ENCODE measurements at places on chromosomes 3 and 15.

- no peak for DNase-seq
Observed at GRCh38 chr3:48716508-48716981, 476 bp downstream of the IP6K2 start.

DNA sequence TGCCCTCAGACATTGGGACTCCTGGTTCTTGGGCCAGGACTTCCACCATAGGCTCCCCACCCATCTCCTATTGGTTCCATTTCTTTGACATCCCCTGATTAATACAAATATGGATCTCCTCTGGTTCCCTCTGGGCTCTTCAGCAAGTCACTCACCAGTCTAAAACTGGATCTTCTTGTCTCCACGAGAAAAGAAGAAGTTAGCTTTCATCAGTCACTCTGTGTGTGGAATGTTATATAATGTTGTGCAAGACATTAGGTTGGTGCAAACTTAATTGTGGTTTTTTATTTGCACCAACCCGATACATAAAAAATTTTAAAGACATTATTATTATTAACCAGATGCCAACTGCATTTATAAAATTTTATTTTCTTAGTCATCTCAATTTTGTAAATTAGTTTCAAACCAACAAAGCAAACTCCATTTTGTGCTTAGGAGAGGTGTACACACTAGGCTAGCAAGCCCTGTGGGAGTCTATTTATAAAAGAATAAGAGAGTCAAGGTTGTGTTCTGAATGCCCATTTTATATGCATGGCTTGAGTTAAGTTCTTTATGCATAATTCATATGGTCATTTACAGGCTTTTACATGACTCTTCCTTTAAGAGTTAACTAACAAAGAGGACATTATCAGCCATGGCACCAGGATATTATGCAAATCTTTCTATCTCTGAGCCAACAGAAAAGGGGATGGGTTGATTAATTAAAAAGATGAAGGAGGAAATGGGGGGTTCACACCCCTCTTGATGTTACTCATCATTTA lies 35.1 kb upstream of the IL12A start:
- DNase-seq: no peak

GRCh38 chr3:183122257-183122932 lies 23.1 kb upstream of the MCCC1 start:
- no peak for DNase-seq

DNA sequence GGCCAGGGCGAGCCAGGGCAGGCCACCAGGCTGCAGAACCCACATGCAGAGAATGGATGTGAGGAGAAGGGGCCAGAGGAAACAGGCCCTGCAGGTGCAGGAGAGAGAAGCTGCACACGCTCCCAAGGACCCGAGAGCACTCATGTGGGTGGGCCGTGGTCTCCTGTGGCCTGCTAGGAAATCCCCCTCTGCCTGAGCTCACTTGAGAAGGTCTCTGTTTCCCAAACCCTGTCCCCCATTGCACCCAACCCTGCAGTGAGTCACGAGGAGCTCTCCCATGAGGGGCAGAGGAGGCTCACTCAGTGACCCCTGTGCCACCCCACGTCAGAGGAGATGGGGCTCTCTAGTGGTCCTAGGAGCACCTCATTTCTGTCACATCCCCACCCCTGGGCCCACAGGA lies 111.1 kb downstream of the KLF13 start:
- DNase-seq: no peak

DNA sequence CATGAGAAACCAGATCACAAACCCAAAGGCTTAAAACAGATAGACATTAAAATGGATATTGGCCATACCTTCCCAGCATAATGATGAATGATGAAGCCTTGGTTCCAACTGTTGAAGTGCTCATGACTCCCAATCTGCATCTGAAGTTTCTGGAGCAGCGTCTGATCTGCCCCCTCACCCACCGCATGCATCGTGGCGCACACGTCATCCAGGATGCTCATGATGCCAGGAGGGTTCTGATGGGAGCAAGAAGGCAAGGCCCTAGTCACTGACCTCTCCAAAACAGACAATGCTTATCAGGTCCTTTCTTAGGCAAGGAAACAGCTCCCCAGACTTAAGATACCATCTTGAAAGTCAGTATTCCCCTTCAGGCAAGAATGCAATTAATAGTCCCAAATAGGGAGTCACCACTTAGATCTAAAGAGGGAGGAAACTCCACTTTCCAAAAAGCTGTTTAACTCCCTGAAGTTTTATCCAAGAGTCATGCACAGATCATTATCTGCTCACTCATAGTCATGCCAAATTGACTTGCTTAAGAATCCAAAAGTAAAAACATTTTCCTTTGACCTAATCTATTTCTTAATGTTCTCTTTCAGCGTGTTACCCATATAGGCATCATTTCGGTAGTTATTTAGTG lies 2.1 kb downstream of the LDHAL6B start:
- DNase-seq: no peak

DNA sequence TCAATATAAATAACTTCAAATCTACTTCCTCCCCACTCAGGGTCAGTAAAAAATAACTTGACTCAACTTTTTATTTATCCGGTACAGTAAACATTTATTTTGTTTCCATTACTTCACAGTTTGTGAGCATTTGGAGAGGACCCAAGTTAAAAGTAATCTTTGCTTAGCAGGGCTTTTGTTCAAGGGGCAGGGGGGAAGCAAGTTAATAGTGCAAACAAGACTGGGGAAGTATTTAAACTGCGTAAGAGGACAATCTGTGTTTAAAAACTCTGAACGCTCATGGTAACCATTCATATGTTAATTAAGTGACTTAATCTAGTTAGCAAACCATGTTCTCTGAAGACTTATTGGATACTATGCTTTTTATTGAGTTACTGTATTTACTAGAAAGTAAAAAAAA lies 346.2 kb downstream of the SLC9A9 start:
- no peak for DNase-seq

GRCh38 chr3:131716007-131716406 lies 213.2 kb upstream of the MRPL3 start:
- no peak for DNase-seq

GRCh38 chr3:156151824-156152428 lies 31.5 kb downstream of the KCNAB1 start:
- DNase-seq: peak; percentile 79

DNA sequence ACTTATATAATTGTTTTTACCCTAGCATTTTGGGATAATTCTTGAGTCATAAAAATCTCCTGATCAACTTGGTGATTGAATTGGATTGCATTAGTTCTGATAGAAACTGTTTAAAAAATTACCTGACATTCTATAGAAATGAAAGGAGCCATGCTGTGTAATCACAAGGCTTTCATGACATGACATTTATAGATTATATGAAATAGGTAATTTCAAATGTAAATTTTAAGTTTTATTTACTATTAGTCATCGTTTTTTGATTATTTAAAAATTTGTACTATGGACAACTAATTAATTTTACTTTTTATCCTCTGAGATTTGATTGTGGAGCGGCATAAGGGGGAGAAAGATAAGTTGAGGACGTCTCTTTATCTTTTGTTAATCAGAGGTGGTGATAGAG lies 12.3 kb upstream of the CHD2 start:
- no peak for DNase-seq

- DNase-seq: no peak
Observed at GRCh38 chr3:195453236-195453635, 10.4 kb upstream of the ACAP2 start.

DNA sequence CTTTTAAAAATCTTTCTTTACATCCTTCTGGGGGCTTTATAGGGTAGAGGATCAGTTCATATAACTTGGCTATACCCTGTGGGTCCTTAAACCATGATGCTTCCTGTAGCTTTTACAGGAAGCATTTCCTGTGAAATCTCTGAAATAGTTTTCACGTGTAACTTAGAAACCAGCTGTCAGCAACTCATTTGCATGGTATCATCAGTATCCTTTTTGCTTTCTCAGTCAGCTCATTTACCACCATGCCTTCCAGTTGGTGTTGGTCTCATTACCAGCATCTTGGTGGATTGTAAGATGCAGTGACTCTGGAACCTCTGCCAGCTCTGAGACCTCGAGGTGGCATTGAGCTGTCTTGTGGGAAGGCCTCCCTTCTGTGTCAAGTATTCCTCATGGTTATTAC lies 96.7 kb upstream of the MYZAP start:
- DNase-seq: no peak

DNA sequence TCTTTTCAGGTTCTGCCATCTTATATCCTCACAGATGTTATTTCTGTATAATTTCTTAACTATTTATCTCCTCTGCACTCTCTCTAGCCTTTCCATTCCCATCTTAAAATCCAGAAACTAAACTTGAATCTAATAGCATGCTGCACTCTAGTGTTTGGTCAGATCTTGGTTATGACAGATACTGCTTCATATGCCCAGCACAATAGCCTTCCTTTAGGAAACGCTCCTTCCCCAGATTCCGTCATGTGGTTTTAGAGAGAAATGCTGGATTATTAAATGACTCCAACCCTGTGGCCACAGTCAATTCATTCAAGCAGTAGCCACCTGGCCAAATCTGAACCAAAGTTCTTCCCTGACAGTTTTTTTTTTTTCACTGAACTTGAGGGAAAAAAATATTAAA lies 19.4 kb downstream of the RASGRP1 start:
- DNase-seq: no peak

- DNase-seq: no peak
Observed at GRCh38 chr15:43255376-43255775, 11.4 kb downstream of the TGM5 start.

DNA sequence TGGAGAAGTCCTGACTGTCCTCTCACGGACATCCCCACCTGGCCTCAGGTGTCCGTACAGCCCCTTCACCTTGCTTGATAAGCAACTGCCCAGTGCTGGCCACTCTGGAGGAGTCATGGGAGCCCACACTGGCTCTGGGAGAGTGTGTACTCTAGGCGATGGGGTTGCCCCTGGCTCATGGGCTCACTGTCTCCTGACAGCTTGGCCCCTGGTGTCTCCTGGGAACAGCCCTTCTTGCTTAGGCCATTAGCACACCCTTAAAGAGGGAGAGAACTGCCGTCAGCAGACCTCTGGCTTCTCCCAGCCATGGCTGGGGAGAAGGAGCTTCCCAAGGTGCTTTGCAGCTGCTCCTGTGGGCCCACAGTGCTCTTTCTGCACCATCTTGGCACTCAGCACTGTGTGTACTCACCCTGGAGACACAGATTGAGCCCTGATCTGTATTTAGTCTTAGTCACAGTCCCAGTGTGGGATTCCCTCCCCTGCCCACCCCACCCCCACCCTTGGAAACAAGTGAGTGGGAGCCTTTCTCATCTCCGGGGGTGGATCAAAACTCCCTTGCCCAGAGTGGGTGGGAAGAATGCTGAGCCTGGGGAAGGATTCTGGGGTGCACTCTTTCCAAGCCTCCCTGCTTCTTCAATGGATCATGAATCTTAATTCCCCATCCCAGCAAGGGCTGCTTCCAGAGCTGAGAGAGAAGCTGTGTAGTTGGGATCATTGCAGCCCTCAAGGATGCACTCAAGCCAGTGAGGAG lies 83.5 kb upstream of the ADPGK start:
- no peak for DNase-seq

- DNase-seq: no peak
Observed at GRCh38 chr15:69402816-69403215, 11.3 kb upstream of the KIF23 start.

- DNase-seq: no peak
Observed at GRCh38 chr3:171454041-171454440, 6.2 kb downstream of the TNIK start.

DNA sequence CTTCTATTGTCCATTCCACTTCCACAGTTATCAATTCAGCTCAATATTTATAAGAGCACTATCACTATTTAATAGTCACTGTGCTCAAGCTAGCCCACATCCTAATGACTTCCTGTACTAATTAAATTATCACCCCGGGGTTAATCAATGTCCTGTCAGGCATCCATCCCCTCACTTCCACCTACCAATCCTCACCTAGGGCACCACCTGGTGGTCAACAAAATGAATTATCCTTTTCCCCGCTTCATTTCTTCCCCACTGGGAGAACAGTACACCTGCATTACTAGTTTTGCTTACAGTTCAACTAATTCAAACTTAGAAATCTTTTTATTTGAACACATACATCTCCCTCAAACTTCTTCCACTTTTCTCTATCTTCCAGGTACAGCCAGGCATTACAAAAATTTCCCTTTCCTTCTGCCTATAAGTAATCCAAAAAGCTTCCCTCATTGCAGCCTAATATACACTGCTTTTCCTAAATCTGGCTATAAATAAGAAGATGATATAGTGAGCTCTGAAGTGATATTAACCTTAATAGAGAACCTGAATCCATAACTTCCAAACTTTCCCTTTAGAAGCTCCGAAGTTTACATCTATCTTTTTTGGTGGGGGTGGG lies 68.5 kb downstream of the TMCC1 start:
- DNase-seq: no peak

- no peak for DNase-seq
Observed at GRCh38 chr3:57999417-58000115, 8.7 kb upstream of the FLNB start.

DNA sequence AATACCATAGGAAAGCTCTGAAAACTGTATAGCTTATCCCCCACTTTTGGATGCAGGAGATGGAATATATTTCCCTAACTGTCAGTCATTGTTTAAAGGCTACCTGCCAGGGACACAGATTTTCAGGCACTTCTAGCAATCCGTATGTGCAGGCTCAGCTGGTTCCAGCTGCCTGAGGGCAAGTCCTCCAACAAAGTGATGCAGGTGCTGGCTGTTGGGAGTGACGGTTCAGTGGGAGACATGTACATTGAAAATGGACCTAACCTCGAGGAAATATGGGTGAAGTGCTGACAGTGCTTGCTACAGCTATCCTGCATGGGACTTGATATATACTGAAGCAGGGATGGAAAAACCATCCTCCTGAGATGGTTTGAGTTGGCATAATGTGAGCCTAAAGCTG lies 153.1 kb upstream of the GAP43 start:
- no peak for DNase-seq

DNA sequence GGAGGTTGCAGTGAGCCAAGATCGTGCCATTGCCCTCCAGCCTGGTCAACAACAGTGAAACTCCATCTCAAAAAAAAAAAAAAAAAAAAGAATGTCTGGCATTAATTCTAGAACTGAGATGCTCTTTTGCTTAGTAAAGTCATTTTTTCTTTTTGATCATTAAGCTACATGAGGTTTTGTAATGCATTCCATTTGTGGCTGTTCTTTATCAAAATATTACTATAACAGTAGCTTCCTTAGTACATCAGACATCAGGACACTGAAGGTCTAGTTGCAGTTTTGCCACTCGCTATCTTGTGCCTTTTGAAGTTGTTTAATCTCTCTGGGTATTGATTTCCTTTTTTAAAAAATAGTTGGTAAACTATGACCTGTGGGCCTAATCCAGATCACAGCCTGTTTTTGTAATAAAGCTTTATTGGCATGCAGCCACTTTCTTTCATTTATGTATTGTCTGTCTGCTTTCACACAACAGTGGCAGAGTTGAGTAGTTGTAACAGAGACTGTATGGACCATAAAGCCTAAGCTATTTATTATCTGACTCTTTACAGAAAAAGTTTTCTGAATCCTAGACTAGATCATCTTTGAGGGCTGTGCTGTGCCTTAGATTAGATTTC lies 76.6 kb downstream of the SLC25A26 start:
- DNase-seq: no peak

- DNase-seq: no peak
Observed at GRCh38 chr3:138470687-138471086, 36.3 kb downstream of the ESYT3 start.

- no peak for DNase-seq
Observed at GRCh38 chr15:78004222-78004727, 73.2 kb downstream of the TBC1D2B start.

GRCh38 chr3:49790626-49791411 lies 4.5 kb upstream of the IP6K1 start:
- no peak for DNase-seq
